ENCODE measurements at places on chromosomes 13 and 19. TPM values are rescaled to one million over a fixed set of nuclear protein-coding genes. Genes with fewer than 3 reads are reported as not detected.
A peak's percentile ranks its signal among the peaks of the same experiment; 100 is the strongest.

Gene TICAM1
- total RNA-seq = 17.4 TPM

Gene MEIOSIN
- not detected for total RNA-seq

Gene C19orf18
- total RNA-seq = 0.34 TPM

Gene TTYH1
- total RNA-seq = 0.70 TPM

Gene C2CD4C
- 0.13 TPM for total RNA-seq

Gene UBE2L5
- not detected for total RNA-seq

Gene KLK3
- not detected for total RNA-seq

Gene IL27RA
- 48.2 TPM for total RNA-seq

Gene ZNF835
- 3.3 TPM for total RNA-seq

Gene CRX
- total RNA-seq = not detected

Gene FRY
- 0.58 TPM for total RNA-seq

Gene DHDH
- total RNA-seq = 2.8 TPM

DNA sequence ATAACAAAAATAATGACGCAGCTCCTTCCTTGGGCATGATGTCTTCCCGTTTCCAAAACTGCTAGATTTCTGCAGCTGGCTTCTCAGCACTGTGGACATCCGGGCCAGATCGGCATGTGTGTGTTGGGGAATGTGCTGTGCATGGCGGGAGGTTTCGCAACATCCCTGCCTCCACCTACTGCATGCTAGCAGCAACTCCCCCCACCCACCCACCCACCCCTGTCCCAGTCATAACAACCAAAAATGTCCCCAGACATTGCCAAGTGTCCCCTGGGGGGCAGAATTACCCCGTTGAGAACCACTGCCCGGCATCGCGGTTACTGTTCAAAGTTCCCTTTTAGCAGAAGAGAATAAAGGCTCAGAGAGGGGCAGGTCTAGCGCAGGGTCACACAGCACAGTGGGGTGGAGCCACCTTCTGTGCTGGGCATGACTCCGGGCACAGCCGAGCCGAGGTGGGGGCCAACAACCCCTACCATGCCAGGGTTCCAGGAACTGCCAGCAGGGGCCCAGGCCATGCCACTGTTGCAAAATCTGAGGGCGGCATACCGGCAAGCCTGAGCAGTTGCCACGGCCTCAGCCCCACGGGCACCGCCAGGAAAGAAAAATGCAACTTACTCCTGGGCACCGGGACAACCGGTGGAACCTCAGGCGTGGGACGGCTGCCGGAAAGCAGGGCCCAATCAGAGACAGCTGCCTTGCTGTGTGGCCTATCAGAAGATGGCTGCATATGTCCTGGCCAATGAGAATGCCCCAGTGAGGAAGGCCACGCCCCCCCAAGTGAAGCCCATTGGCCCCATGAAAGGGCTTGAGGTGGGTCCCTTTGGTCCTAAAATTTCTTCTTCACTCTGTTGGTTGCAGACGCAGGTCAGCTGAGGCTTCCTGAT is 22.5 kb upstream of the NFIC start:
- no peak overlapping the region for H3K27ac ChIP-seq
- peak; percentile 81 for DNase-seq
- H3K4me3 ChIP-seq = peak overlapping the region; percentile 41
- H3K27me3 ChIP-seq = no peaks in the 10 kb centered on the region
- H3K36me3 ChIP-seq = no peaks in the 10 kb centered on the region

GRCh38 chr13:95003019-95003813 is 290.9 kb upstream of the SOX21 start:
- peaks cover 28% of the 10 kb centered on the region for H3K27me3 ChIP-seq
- H3K4me3 ChIP-seq = no peak overlapping the region
- peaks cover 2% of the 10 kb centered on the region for H3K4me1 ChIP-seq
- DNase-seq = no peak

- H3K27me3 ChIP-seq = no peaks in the 10 kb centered on the region
- H3K36me3 ChIP-seq = peaks cover 14% of the 10 kb centered on the region
- peaks cover 3% of the 10 kb centered on the region for H3K4me1 ChIP-seq
- H3K27ac ChIP-seq = no peak overlapping the region
- DNase-seq = no peak
- H3K4me3 ChIP-seq = no peak overlapping the region
Measured at GRCh38 chr13:41742917-41743552, 217.9 kb downstream of the VWA8 start.

DNA sequence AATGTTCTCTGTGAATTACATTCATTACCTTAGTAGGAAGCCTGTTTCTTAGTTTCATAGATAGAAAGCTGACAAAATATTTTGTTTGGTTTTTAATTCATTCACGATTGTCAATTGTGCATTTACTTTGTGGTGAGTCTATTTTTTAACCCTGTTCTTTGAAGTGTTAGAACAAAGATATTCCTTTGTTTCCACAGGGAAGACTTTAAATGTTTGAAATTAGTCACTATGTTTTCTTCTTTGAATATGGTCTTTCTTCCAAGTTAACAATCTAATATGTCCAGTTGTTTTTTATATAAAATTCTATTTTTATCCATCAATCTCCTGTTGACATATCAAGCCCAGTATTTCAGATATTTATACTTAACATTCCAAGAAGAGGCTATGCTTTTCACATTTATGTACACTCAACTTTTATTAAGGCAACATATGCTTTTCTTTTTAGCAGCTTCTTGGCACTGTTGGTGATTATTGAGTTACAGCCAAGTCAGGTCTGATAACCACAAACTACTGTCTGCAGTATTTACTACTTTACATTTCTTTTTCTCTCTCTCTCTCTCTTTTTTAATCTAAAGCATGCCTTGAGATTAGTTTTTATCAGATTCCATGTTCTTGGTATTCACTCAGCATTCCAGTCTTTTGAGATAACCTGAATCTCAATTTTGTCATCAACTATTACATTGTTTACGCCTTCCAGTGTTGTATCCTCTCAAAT is 812.8 kb upstream of the SLC10A2 start:
- H3K27me3 ChIP-seq = no peaks in the 10 kb centered on the region
- H3K36me3 ChIP-seq = no peaks in the 10 kb centered on the region
- no peak for DNase-seq
- no peaks in the 10 kb centered on the region for H3K4me1 ChIP-seq
- no peak overlapping the region for H3K4me3 ChIP-seq

- H3K36me3 ChIP-seq = no peaks in the 10 kb centered on the region
- H3K27ac ChIP-seq = no peak overlapping the region
- peaks cover 10% of the 10 kb centered on the region for H3K27me3 ChIP-seq
- no peaks in the 10 kb centered on the region for H3K4me1 ChIP-seq
Measured at GRCh38 chr13:26651234-26651633, 93.8 kb downstream of the WASF3 start.

GRCh38 chr19:53994811-53995210 is 3.4 kb downstream of the CACNG6 start:
- DNase-seq = no peak
- H3K27me3 ChIP-seq = peaks cover 39% of the 10 kb centered on the region
- peaks cover 3% of the 10 kb centered on the region for H3K4me1 ChIP-seq

GRCh38 chr13:42594481-42595252 is 20.7 kb downstream of the TNFSF11 start:
- H3K4me1 ChIP-seq = no peaks in the 10 kb centered on the region
- H3K27me3 ChIP-seq = peaks cover 6% of the 10 kb centered on the region
- no peak overlapping the region for H3K27ac ChIP-seq
- peak; percentile 63 for DNase-seq
- H3K36me3 ChIP-seq = no peaks in the 10 kb centered on the region
- no peak overlapping the region for H3K4me3 ChIP-seq

GRCh38 chr13:75021151-75021550 is 460.8 kb downstream of the TBC1D4 start:
- no peaks in the 10 kb centered on the region for H3K4me1 ChIP-seq
- no peak overlapping the region for H3K27ac ChIP-seq
- H3K36me3 ChIP-seq = no peaks in the 10 kb centered on the region
- peaks cover 9% of the 10 kb centered on the region for H3K27me3 ChIP-seq
- DNase-seq = no peak
- no peak overlapping the region for H3K4me3 ChIP-seq

DNA sequence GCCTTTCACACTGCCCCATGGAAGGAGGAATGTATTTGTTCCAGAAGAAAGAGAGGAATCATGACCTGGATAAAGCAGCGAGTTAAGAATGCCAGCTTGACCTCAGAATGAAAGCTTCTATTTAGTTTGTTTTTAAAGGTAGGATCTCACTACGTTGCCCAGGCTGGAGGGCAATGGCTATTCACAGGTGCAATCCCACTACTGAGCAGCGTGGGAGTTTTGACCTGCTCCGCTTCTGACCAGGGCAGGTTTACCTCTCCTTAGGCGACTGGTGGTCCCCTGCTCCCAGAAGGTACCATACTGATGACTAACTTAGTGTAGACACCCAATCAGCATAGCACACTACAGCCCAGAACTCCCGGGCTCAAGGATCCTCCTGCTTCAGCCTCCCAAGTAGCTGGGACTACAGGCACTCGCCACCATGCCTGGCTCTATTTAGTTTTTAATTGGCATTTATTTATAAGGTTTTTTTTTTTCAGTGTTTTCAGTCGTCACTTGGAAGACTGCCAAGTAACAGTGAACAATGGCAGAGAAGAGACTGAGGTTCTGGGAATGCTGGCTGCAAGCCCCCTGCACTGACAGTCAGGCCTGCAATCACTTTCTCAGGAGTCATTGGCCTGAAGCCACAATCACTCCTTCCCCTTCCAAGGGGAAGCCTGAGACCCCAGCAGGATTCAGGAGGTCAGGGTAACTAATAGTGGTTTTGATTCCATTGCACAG is 73.1 kb downstream of the EPS15L1 start:
- H3K4me1 ChIP-seq = peaks cover 2% of the 10 kb centered on the region
- DNase-seq = no peak
- no peak overlapping the region for H3K4me3 ChIP-seq
- peaks cover 19% of the 10 kb centered on the region for H3K36me3 ChIP-seq
- H3K27me3 ChIP-seq = no peaks in the 10 kb centered on the region

- DNase-seq = no peak
- no peak overlapping the region for H3K27ac ChIP-seq
- no peaks in the 10 kb centered on the region for H3K27me3 ChIP-seq
- no peak overlapping the region for H3K4me3 ChIP-seq
- no peaks in the 10 kb centered on the region for H3K4me1 ChIP-seq
Measured at GRCh38 chr13:83414393-83414792, 467.9 kb downstream of the SLITRK1 start.

DNA sequence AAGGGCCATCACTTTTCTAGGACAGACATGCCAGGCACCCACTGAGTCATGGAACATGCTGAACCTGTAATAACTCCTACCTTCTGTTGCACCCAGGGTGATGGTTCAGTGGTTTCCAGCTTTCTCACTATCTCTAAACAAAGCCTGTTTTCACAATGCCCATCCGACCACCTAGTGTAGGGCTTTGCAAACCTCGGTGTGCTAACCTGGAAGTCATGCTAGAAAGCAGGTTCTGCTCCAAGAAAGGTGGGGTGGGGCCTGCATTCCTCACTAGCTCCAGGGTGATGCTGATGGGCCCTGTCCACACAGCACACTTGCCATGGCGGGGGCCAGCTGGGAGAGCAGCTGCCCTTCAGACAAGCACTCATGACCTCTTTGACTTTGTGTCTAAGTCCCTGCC is 43.4 kb downstream of the COL4A2 start:
- H3K27ac ChIP-seq = no peak overlapping the region
- H3K27me3 ChIP-seq = peaks cover 8% of the 10 kb centered on the region
- no peaks in the 10 kb centered on the region for H3K4me1 ChIP-seq
- DNase-seq = no peak

DNA sequence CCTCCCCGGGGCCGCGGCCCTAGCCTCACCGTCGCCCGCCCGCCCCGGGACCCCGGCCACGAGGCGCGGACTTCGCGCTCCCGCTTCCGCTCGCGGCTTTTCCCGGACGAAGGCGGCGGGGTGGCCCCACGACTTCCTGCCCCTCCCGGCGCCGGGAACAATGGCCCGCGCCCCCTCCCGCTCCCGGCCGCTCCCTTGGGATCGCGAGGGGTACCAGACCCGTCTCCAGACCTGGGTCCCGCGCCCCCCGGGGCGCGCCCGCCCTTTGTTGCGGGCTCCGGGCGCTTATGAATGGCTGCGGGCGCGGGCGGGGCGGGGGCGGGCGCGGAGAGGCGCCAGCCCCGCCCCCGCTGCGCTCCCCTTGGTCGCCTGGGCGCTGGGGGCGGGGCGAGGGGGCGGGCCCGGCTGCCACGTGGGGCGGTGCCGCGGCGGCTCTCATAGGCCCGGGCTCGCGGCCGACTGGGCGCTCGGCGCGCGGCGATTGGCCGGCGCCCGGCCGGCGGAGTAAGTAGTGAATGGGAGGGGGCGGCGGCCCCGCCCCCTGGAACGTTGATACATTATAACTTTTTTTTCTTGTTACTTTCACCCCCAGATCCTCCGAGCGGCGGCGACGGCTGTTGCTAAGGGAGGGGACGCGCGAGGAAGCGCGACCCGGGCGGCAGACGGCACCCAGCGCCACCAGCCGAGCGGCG is 1.1 kb downstream of the MIDN start:
- H3K36me3 ChIP-seq = peaks cover 28% of the 10 kb centered on the region
- H3K27me3 ChIP-seq = no peaks in the 10 kb centered on the region
- H3K4me1 ChIP-seq = peaks cover 10% of the 10 kb centered on the region
- peak overlapping the region; percentile 73 for H3K4me3 ChIP-seq

DNA sequence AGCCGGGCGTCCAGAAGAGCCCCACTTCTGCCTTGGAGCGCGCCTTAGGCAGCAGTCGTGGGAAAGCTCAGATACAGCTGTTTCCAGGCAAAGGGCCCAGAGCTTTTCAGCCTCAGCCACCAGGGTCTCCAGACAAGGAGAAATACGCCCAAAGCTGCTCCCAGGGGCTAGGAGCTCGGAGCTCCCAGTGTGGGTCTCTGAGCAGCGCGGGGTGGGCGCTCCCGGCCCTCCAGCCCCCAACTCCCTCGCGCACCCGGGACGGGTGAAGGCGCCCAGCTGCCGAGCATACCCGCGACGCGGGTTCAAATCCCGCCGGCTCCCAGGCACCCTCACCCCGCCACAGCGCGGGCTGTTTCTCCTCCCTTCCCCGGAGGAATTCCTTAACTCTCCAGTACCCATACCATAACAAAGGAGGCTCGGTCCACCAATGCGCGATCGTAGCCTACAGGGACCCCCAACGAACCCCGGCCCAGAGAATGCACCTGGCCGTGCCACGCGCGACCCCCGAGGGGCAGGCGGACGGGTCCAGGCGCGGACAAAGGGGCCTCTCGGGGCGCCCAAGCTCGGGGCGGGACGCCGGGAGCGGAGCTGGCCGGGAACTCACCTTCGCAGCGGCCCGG is 507 bp downstream of the COL4A1 start:
- H3K27me3 ChIP-seq = peaks cover 63% of the 10 kb centered on the region
- DNase-seq = no peak
- no peaks in the 10 kb centered on the region for H3K36me3 ChIP-seq
- no peaks in the 10 kb centered on the region for H3K4me1 ChIP-seq

- no peaks in the 10 kb centered on the region for H3K27me3 ChIP-seq
- no peak overlapping the region for H3K4me3 ChIP-seq
- DNase-seq = no peak
- peaks cover 9% of the 10 kb centered on the region for H3K36me3 ChIP-seq
- no peak overlapping the region for H3K27ac ChIP-seq
Measured at GRCh38 chr13:73960474-73960873, 173.7 kb downstream of the KLF12 start.

GRCh38 chr19:33460221-33460908 is 61.2 kb downstream of the PEPD start:
- peaks cover 1% of the 10 kb centered on the region for H3K36me3 ChIP-seq
- no peak overlapping the region for H3K27ac ChIP-seq
- H3K4me3 ChIP-seq = no peak overlapping the region
- no peaks in the 10 kb centered on the region for H3K4me1 ChIP-seq

GRCh38 chr13:111253365-111253872 is 67.0 kb upstream of the TEX29 start:
- H3K27ac ChIP-seq = no peak overlapping the region
- no peak overlapping the region for H3K4me3 ChIP-seq
- no peak for DNase-seq

GRCh38 chr19:10112895-10113591 is 1.6 kb downstream of the P2RY11 start:
- peaks cover 54% of the 10 kb centered on the region for H3K4me1 ChIP-seq
- H3K27ac ChIP-seq = peak overlapping the region; percentile 97
- H3K27me3 ChIP-seq = no peaks in the 10 kb centered on the region
- peaks cover 74% of the 10 kb centered on the region for H3K36me3 ChIP-seq
- DNase-seq = peak; percentile 80
